ENCODE measurements at places on chromosomes 12 and 14. TPM values are rescaled to one million over a fixed set of nuclear protein-coding genes. Genes with fewer than 3 reads are reported as not detected.
A peak's percentile ranks its signal among the peaks of the same experiment; 100 is the strongest.

DNA sequence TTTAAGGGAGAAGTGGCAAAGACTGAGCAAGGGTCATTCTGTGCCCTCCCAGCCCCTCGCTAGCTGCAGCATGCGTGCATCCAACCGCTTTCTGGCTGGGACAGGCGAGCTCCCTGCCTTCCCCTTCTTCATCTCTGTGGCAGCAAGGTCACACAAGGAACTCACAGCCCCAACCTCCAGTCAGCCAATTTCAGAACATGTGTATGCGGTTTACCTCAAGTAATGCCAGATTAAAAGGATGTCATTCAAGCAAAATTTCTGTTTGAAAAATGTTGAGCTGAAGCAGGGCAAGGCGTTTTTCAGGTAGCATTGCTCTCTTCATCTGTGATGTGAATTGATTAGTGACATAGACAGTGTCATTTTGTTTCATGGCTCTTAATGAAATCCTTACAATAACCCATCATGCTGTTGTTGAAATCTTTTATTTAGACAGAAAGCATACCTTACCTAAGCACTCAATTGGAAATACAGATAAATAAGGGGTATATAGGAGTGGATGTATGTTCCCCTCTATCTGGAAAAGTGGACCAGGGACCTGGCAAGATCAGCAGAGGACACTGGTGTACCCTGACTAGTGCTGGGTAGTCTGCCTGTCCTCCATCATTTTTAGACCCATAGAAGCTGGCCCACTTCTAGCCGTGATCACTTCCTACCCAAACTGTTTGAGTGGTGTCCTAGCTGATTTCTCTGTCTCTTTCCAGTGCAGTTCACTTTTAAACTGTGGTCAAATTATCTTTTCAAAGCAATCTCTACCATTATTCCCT is 82.8 kb upstream of the NEDD1 start:
- DNase-seq, result no peak

DNA sequence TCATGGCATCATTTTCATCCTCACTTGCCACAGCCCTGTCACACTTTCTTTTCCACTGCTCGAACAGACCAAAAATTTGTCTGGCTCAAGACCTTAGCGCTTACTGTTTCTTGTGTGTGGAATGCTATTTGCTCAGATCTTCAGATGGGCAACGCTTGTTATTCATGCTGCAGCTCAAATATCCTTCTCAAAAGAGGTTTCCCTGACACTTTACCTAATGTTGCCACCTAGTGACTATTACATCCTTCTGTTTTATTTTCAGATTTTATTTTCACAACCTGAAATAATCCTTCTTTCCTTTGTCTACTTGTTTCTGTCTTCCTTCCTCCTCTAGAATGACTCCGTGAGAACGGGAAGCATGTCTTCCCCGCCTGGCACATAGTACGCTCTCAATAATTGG is 5.6 kb downstream of the FBXO33 start:
- peak; percentile 69 for DNase-seq

DNA sequence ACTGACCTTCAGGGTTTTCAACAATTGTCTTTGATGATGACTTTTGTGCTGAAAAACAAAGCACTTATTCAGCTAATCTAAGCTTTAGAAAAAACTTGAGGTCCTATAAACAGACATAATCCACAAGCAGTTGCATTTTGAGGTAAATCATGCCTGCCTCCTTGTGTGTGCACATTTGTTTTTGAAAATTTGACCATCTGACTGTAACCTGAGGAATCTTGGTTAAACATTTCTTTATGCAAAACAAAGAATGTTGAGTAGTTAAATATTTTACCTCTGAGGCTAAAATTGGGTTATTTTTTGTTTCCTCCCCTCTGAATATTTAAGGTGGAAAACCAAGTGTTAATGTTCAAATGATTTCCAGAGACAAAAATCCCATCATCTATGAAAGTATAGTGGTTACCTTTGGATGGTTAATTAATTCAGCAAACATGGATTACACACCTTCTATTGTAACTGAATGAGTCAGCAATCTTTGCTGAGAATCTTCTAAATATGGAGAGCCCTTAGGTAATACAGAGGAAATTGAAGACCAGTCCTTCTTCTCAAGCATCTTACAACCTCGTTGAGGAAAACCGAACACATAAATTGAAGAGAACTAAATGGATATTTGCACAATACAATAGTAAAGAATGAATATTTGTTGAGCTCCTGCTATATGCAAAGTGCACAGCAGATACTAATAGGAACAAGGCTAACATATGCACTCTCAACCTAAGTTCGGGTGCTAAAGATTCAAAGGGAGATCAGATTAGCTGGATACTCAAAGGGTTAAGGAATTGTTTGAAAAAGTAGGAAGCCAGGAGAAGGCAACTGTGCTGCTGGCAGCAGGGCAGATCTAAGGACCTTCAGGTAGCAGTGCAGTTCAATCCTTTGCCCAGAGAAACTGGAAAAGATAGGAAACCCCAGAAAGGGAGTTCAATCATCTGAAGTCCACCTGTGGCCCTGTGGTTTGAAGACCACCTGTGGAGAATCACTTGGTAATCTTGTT is 115.2 kb downstream of the BMP4 start:
- no peak for DNase-seq

DNA sequence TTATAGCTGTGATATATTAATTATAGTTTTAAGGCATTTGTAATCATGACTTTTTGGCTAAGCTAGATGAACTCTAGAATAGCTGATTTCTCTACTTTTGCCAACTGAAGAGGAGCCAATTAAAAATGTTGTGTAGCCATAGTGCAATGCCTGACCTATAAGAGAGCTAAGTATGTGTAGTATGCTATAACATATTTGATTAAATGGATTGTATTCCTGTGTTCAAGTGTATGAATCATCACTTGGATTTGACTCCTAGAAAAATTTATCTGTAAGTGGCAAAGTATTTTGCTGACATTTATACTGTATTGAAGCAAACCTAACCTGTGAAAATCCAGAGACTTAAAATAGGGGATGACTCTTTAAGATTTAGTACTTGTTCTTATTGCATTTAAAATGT is 34.2 kb downstream of the PCNX4 start:
- no peak for DNase-seq

- DNase-seq, result peak; percentile 21
These were observed 115.2 kb upstream of the RAP1B start for GRCh38 chr12:68495336-68496070.

DNA sequence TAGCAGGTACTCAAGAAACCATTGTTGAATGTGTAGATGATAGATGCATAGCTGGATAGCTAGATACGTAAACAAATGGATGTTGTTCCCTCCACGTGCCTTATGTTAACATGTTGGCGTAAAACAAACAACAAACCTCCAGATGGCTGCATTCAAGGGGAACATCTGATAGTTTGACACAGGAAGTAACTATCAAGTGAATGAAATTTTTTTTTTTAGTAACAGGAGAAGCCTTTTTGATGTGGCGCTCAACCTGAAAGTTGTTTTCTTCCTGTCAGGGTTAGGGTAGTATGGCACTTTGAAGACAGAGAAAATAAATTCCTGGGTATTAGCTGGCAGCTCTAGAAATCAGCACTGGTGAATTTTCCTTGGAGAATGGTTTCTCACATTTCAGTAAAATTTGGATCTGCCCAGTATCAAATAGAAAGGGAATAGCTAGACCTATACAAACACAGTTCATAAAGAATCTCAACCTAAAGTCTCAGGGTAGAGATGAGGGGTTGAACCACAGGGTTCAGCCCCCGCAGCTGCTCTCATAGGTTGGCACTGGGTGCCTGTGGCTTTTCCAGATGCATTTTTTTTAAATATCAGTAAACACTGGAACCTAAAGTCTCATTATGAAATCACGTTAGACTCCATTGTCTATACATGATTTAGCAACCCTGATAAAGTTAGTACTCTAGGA is 18.8 kb upstream of the RAP1B start:
- DNase-seq, result no peak

DNA sequence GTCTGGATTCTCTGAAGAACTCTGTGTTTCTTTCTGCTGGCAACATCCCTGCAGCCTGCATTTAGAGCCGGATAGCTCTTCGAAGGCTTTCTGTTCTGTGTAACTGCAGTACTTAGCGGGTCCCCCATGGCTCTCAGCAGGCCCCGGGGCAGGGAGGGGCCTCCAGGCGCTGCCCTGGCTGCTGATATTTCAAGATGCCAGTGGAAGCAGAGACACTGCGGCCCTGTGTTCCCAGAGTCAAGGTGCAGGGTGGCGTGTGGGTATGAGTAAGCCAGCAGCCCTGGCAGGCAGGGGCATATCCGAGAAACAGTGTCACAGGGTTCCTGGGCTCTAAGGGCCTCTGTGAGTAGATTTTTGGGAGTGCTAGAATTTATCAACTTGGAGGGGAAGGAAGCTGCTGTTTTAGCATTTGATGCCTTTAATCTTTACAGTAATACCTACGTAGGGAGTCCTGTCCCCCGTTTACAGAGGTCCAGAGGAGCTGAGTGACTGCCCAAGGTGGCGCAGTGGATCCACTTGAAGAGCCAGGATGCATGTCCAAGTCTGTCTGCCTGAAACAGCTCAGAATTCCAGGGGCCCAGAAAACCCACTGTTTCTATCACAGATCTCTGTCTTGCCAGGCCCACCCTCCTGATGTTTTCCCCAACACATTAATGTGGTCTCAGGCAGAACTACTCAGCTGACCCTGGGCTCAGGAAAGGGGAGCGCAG is 16.2 kb downstream of the ESRRB start:
- DNase-seq, result no peak

DNA sequence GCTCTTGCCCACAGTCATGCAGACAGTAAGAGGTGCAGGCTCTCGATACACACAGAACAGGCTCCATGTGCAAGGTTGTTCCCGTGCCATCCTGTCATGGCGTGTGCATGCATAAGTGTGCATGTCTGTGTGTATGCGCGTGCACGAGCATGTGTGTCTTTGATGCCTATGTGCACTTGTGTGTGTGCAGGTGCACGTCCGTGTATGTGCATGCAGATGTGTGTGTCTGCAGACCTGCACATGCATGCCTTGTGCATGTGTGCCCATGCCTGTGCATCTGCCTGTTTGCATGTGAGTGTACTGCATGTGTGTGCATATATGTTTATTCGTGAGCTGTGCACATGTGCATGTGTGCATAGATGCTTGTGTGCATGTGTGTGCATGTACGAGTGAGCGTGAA is 309.8 kb downstream of the TMEM121 start:
- DNase-seq, result no peak

DNA sequence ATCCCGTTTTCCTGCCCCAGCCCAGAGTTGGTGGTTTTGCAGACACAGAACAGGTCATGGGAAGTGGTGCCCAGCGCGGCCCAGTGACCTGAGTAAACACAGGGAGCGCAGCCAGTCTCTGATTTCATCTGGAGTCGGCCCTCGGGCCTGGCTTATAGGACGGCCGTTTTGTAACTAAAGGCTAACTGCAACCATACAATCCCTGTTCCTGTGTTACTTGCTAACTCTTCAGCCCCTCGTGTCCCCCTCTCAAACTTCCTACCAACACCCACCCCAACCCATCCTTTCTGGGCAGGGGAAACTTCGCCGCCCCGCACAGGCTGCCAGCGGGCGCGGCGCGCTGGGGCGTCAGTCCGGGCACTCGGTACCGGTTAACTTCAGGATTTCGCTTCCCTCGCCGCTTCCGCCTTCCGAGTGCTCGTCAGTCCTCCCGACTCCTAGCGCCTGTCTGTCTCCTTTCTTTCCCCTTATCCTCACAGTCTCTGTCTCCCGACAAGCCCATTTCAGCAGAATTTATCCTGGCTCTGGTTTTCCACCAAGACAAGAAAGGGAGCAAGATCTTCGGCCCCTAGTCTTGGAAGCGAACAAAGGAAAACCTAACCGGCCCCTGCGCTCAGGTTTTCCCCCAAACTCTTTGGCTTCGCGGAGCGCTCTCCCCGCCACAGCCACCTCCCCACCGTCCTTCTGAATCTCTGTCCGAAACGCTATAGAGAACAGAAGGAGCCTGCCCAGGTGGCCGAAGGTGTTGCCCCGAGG is 2.0 kb downstream of the SIX1 start:
- peak; percentile 32 for DNase-seq

GRCh38 chr12:3747543-3747942 is 5.4 kb downstream of the CRACR2A start:
- no peak for DNase-seq

- peak; percentile 80 for DNase-seq
These were observed 457.0 kb downstream of the PCNX1 start for GRCh38 chr14:71363946-71364925.

DNA sequence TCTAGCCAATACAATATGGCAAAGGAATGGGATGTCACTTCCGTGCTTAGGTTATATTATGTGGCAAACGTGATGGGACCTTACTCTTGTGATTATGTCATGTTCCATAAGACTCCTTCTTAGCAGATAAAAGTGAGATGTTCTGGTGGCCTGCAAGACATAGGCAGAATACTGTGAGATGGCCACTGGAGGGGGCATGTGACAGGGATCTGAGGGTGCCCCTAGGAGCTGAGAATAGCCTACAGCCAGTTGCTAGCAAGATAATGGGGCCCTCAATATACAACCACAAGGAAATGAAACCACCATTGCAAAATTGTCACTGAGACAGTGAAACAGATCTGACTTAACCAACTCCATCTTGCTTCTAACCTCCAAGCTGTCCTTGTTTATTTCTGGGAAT is 151.4 kb upstream of the SSTR1 start:
- DNase-seq, result no peak

GRCh38 chr12:120999191-121000120 is 16.8 kb downstream of the C12orf43 start:
- DNase-seq, result no peak

DNA sequence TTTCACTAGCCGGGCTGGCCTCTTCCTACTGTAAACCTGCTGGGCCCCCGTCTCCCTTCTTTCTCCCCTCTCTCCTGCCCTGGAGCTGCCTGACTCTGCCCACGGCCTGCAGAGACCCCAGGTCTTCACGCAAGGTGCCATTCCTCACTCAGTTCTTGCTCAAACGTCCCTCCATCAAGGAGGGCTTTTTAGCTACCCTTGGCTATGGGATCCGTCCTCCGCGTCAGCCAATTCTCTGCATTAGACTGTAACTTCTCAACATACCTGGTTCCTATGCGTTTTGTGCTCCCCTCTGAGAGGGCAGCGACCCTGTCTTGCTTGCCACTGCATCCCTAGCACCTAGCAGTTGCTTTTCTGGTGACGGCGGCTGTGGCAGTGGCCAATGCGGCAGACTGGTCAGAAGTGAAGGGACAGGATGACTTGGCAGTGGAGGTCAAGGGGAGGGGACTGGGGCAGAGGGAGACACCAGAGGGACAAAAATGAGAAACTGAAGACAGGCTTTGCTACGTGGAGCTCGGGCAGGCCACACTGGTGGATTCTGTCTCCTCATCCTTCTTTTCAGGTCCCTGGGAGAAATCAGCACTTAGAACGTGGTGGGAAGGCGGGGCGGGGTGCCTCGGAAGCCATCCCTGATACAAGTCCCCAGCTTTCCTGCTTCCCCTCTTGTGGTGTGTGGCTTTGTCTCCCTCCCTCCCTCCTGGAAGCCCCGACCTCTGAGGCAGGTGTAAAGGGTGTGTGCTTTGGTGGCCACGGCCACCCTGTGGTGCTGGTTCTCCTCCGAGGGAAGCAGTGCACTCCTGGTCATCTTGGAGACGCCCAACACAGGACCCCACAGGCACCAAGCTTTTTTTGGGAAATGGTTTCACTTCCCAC is 1.8 kb downstream of the B3GNT4 start:
- no peak for DNase-seq

- DNase-seq, result no peak
These were observed 1.3 kb downstream of the SSH1 start for GRCh38 chr12:108856170-108856427.

C1QL4 gene
- not detected for total RNA-seq

ALDH6A1 gene
- total RNA-seq, result 43.0 TPM

SOAT2 gene
- 0.57 TPM for total RNA-seq

ASCL1 gene
- not detected for total RNA-seq

ACTN1 gene
- total RNA-seq, result 169 TPM

ZDHHC22 gene
- total RNA-seq, result 0.12 TPM

TXNRD1 gene
- 74.9 TPM for total RNA-seq

Measured in cardiac muscle cell (in vitro differentiated cells and primary cell).